ENCODE measurements at places on chromosomes 1 and 21.
A peak's percentile ranks its signal among the peaks of the same experiment; 100 is the strongest.

DNA sequence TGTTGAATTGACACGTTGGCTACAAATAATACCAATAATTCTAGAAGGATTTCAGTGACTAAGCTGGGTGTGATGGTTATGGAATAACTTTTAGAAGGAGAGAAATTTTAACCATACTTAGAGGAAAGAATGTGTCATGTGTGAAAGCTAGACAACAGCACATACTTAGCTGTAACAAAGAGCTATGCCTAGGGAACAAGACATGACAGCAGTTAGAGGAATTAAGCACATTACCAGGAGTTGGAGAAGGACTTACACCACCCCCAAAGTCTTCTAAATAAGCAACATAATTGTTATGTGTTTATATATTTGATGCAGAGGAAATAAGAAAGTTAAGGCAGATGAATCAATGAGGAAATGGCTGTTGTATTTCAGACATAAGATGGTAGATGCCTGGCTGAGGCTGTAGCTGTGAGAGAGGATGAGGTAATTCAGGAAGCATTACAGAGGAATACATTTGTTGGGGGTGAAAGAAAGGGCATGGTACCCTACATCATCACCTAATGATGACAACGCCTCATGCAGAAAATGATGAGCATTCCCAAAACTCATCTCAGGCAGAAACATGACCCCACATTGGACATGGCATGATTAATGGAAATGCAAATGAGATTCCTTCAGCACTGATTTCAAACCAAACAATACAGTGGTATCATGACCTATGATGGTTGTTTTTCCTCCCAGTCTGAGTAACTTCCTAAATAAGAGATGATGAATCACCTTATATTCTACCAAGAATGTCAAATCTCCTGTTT is 211.5 kb downstream of the LHX8 start:
- DNase-seq: no peak

DNA sequence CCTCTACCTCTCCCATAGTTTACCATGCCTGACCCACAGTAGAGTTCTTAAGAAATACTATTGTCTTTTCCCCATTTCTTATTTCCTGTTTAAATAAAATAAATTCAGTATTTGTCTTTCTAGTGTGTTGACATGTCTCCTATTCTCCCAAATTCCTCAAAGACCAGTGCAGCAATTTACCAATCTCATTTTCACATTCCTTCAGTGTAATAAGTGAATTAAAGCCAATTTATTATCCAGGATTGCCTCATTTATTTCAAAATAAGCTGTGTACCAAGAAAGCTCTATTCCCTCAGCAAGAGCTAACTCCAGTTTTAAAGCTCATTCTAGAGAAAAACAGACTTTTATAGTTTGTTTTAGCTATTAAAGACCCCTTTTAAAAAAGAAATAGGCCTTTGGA is 49.9 kb downstream of the DISC1 start:
- DNase-seq: no peak

GRCh38 chr1:1141244-1141910 is 25.5 kb upstream of the C1orf159 start:
- DNase-seq: no peak

DNA sequence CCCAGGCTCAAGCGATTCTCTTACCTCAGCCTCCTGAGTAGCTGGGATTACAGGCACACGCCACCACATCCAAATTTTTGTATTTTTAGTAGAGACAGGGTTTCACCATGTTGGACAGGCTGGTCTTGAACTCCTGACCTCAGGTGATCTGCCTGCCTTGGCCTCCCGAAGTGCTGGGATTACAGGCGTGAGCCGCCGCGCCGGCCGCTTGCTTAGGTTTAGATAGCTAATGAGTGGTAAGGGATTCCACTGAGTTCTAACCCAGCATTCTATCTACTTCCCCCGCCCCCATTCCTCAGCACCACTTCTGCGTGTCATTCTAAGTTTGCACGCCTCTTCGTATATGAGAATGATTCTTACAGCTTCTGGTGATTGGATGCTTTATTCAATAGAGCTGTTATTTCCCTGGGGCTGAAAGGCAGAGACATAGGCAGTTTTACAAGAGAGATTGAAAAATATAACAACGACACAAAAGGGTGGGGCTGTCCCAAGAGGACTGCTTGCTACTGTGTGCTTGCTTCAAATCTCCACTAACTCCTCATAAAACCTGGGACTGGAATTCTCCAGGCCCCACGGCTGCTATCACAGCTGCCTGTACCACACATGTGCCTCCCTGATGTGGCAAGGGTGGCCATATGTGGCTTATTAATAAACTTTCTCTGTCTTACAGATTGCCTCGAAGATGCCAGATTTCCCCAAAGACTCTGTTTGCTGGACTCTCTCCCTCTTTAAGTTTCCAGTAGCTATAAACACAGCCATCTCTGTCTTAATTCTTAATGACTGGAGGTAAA is 23.7 kb upstream of the GREM2 start:
- no peak for DNase-seq

DNA sequence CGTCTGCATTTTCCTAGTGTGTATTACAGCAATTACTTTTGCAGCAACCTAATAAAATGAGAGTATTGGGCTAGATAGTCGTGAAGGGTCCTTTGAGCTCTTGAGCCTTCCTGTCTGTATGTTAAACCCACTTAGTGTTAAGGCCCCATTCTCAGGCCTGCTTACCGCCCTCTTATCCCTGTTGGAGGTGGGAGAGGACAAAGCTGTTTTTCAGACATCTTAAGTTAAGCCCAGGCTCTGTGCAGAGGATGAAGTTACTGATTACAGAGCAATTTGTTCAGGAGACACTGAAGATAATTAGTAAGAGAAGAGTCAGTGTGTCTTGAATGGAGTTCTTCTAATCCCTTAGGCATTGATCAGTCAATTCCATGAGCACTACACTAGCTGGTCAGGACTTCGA is 114.6 kb downstream of the UCK2 start:
- DNase-seq: no peak

DNA sequence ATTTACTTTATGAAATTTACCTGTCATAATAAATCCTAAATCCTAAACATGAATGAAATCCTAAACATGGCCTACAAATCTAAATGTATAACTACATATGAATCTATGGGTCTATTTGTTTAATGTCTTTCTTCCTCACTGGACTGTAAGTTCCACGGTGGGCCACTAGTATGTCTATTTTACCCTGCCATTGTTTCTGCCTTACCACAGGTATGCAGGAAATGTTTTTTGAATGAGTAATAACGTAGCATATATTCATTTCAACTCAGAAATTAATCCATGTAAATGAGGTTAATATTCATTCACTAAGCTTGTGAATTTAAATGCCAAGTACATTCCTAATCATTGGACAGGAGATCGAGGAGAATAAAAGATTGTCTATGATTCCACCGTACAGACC is 35.3 kb downstream of the B3GALNT2 start:
- no peak for DNase-seq

- DNase-seq: no peak
Measured at GRCh38 chr1:232688398-232688797, 58.5 kb upstream of the SIPA1L2 start.

DNA sequence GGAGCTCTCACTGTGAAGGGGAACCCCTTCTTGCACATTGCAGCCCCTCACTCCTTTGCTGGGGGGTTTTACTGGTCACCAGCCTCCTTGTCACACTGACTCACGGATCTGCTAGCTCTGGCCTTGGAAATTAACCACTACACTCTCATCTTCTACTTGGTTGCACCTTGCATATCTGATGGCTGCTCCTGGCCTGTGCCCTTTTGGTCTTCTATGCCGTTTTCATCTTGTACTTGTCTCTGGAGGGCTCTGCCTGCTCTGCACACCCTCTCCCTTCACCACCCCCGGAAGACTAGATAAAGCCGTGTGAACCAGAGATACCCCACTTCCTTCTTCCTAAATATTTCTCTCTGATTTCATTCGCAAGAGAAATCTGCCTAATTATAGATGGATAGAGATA is 44.6 kb downstream of the CD247 start:
- DNase-seq: no peak

DNA sequence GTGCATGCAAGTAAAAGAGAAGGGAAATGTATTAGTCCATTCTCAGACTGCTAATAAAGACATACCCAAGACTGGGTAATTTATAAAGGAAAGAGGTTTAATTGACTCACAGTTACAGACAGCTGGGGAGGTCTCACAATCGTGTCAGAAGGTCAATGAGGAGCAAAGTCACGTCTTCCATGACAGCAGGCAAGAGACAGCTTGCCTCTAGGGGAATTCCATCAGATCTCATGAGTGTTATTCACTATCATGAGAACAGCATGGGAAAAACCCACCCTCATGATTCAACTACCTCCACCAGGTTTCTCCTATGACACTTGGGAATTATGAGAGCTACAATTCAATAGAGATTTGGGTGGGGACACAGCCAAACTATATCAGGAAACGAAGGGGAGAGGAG is 8.1 kb downstream of the KRTAP21-3 start:
- DNase-seq: no peak

GRCh38 chr1:228308628-228309325 is 97.9 kb downstream of the TRIM11 start:
- DNase-seq: no peak

DNA sequence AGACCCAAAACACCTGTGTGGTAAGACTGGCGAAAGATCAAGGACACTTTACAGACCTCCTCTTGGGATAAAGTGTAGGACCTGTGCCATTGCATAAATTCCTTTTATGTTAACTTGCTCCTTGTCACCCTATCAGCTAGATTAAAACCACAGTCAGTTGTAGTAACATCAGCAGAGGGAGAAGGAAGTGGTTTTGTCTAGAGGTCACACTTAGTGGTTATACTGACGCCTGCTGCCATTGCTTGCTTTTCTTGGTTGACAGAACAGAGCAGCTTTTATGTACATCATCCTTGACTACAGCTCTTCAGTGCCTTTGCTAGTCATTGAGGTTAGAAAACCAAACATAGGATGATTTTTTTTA is 101.4 kb downstream of the PBX1 start:
- DNase-seq: peak; percentile 29

GRCh38 chr1:210123924-210124589 is 108.5 kb upstream of the SERTAD4 start:
- no peak for DNase-seq
